ENCODE measurements at places on chromosomes 16 and 17.

DNA sequence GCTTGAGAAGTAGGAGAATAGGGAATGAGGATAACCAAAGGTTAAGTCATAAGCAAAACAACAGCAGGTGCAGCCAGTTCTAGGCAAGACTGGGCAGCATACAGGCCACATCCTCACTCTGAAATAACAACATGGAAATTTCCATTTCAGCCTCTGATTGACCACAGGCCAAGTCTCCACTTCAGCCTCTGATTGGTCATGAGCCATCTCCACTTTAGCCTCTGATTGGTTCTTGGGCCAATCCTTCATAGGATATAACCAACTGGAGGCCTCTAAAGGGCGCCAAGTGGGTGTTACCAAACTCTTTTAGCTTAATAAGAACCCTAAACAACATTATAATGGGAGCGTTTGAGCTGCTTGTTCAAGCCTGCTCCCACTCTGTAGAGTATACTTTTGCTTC is 512.0 kb downstream of the NPIPA7 start:
- DNase-seq: no peak

DNA sequence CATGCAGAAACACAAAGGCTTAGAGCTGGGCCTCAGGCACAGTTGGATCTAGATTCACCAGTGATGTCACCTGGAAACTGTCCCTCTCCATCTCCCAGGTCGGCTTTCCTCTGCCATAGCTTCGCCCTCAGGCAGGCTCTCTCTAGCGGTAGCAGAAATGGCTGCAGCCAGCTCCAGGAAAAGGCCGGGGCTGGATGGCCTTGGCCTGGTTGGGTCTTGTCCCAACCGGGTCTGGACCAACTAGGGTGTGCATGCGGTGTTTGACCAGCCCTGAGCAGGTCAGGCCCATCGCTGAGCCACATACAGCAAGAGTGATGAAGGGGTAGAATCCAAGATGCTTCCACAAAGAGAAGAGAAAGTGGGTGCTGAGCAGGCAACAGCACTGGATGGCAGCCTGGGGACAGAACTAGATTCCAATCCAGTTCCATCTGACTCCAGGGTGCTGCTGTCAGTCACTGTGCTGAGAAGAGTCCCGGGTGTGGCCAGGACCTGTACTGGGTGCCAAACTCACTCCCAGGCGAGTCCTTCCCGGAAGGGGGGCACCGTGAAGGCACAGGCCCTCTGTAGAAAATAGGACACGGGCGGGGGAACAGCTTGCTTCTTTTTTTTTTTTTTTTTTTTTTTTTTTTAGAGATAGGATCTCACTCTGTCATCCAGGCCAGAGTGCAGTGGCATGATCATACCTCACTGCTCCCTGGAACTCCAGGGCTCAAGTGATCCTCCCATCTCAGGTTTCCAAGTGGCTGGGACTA is 51.8 kb downstream of the SOCS3 start:
- DNase-seq: no peak

GRCh38 chr16:83393196-83393981 is 414.4 kb upstream of the HSBP1 start:
- DNase-seq: no peak

DNA sequence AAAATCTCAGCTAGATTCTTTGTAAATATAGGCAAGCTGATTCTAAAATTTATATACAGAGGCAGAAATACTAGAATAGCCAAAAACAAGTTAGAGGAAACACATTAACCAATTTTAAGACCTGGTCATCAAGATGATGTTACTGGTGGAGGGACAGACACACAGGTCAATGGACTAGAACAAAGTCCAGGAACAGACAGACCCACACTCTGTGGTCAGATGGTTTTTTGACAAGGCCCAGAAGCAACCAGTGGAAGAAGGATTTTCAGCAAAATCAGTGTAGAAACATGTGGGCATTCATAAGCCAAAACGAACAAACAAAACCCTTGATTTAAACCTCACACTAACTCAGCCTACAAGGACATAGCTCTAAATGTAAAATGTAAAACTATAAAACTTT is 99.7 kb upstream of the METRNL start:
- no peak for DNase-seq

DNA sequence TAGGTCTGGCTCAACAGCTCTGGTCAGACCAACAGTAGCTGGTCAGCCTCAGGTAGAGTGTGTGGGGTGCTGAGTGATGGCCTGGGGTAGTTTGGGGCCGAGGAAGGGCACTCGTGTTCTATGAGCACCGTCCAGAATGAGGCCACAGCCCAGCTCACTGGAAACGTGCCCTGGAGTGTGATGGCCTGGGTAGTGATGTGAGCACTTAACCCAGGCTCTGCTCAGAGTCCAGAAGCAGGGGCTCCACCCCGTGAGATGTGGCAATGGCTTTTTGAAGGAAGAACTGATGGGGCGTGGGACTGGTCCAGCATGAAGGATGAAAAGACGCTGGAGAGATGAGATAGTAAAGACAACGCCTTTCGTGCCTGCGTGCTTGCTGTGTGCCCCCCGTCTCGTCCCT is 35.3 kb downstream of the NTN1 start:
- no peak for DNase-seq

GRCh38 chr17:39740357-39741111 is 2.8 kb downstream of the GRB7 start:
- DNase-seq: no peak

GRCh38 chr16:68069511-68070248 is 15.5 kb upstream of the NFATC3 start:
- no peak for DNase-seq

DNA sequence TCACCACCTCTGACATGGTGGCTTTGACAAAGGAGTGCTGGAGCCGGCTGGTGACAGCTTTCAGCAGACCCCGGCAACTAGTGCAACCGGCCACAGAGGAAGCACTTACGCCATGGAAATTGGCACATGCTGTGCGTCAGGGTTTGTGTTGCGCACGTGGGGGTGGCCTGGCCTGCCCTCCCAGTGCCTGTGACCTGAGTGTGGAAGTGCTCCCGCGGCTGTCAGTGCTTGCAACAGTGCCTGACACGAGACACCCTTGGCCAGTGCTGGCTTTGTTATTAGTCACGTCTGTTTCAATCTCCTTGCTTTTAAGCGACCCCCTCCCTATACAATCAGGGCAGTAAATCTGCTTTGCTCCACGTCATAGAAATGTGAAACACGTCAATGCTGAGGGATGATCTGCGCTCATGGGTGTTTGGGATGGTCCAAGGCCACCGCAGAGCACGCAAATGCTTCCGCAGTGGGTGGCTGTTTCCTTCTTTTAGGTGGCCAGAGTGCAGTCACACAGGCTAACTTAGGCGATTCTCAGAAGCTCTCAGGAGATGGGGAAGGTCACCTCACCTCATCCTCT is 64.3 kb downstream of the PGS1 start:
- DNase-seq: peak; percentile 93

DNA sequence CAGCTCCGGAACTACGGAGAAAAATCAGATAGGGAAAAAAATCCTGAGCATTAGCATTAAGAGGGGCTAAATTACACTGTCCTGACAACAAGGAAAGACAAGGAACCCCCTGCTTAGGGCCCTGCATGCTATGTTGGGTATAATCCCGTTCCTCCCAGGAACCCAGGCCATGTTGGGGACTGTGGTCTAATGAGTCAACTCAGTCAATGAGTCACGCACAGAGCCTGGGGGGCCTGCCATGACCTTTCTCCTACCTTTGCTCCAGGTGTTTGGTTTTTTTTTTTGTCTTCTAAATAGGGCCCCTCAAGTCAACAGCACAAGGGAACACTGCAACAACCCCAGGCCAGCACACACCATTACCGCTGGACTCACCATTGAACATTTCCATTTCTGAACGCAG is 8.9 kb upstream of the ZNF200 start:
- no peak for DNase-seq

- no peak for DNase-seq
Measured at GRCh38 chr16:67935101-67935401, 1.6 kb downstream of the PSMB10 start.

- no peak for DNase-seq
Measured at GRCh38 chr17:68176718-68177117, 71.1 kb upstream of the AMZ2 start.

- no peak for DNase-seq
Measured at GRCh38 chr16:12096157-12096777, 119.7 kb downstream of the SNX29 start.

GRCh38 chr16:24511792-24512191 is 27.6 kb upstream of the RBBP6 start:
- DNase-seq: no peak

DNA sequence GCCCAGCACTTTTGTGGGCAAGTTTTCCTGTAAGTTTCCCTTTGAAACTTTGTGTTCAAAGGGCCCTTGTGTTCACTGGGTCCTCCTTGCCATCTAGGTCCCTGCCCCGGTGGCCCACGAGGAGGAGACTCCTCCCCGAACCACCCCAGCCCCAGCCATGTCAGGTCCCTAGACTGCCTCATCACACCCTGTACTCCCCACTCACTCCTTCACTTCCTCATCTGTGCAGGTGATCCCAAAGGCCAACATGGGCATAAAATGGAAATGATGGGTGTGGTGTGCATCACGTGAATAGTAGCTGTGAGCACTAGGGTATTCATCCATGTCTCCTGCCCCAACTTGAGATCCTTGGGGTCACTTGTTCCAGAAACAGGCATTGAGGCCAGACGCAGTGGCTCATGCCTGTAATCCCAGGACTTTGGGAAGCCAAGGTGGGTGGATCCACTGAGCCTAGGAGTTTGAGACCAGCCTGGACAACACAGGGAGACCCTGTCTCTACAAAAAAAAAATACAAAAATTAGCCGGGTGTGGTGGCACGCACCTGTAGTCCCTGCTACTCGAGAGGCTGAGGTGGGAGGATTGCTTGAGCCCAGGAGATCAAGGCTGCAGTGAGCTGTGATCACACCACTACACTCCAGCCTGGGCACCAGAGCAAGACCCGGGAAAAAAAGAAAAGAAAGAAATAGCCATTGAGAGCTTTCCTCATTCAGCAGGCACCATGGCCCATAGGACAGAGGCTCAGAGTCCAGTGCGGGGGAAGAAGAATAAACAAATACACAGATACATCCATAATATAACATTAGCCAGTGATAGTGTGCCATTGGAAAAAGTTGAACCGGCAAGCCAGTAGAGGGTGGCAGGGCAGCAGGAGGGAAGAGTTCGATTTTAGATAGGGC is 74.5 kb downstream of the KATNIP start:
- DNase-seq: no peak

DNA sequence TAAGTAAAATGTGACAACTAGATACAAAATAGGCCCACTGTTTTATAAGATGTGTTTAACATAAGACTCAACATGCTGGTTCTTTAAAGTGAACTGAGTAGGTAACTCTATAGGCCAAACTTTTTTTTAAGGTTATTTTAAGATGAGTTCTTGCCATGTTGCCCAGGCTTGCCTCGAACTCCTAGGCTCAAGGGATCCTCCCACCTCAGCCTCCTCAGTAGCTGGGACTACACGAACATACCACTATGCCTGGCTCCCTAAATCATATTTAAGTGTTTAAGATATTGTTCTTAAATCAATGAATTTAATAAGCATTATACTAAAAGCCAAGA is 69.9 kb downstream of the USP32 start:
- no peak for DNase-seq

GRCh38 chr16:12327971-12328726 is 351.6 kb downstream of the SNX29 start:
- DNase-seq: no peak

DNA sequence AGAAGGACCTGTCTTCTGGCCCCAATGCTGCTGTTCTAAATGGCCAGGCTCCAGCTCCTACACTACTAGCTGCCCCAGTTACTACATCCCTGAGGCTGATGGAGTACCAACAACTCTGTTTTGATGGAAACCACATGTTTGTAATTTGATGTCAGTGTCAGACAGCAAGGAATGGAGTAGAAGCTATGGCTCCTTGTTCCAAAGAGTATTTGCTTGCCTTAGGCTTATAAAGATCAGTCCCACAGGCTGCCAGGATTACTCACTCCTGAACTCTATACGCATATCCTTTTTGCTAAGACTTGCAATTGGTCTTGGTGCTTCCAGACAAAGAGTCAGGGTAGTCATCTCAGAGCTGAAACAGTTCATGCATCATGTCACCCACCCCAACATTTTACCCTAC is 139.6 kb downstream of the HS3ST3A1 start:
- no peak for DNase-seq

GRCh38 chr16:65644821-65645220 is 523.0 kb upstream of the CDH11 start:
- no peak for DNase-seq

GRCh38 chr17:57892820-57893595 is 43.2 kb upstream of the MRPS23 start:
- DNase-seq: peak; percentile 99

- DNase-seq: no peak
Measured at GRCh38 chr17:6853764-6854442, 22.4 kb upstream of the TEKT1 start.

GRCh38 chr16:80231121-80231520 is 309.7 kb upstream of the DYNLRB2 start:
- no peak for DNase-seq

DNA sequence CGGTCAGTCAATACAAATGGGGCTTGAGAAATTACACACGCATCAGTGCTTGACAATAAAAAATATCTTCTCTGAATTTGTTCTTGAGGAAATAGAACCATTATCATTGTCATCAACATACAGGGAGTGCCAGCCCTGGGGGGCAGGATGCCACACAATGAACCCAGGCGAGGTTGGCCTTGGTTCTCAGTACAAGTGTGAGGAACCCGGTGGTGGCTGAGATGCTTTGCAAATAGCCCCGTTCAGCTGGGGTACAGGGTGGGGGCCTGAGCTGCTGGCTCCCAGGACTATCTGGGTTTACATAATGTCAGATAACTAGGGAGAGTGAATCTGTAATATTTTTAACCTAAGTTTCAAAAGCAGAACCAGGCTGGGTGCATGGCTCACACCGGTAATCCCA is 112.8 kb upstream of the CDC42EP4 start:
- DNase-seq: no peak

GRCh38 chr17:81499601-81499970 is 13.0 kb downstream of the ACTG1 start:
- DNase-seq: no peak

- no peak for DNase-seq
Measured at GRCh38 chr16:21268236-21268635, 9.9 kb downstream of the CRYM start.

GRCh38 chr17:8927395-8927794 is 38.1 kb downstream of the PIK3R5 start:
- no peak for DNase-seq

GRCh38 chr16:86306811-86307513 is 203.4 kb upstream of the FOXF1 start:
- DNase-seq: no peak

GRCh38 chr17:30391534-30391933 is 12.8 kb downstream of the CPD start:
- no peak for DNase-seq

DNA sequence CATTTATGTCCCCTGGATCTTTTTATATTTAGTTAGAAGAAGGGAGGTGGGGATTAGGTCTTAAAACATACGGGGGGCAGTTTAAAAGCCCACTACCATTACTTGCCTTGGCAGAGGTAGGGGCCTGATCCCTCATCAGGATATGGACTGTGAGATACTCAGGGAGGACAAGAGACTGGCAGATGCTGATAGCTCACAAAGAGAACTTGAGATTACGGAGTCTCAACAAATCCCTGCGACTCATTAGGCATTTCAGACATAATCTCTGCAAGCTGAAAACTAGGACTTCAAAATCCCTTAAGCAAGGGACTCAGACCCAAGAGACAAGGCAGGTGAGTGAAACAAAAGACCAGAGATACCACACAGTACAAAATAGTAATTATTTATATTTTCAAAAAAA is 23.2 kb downstream of the NXPH3 start:
- no peak for DNase-seq

- no peak for DNase-seq
Measured at GRCh38 chr16:20049831-20050230, 23.9 kb downstream of the GPR139 start.
